ENCODE measurements at places on chromosomes 13 and 19. TPM values are rescaled to one million over a fixed set of nuclear protein-coding genes. Genes with fewer than 3 reads are reported as not detected.

The OXGR1 gene
- total RNA-seq: not detected

GRCh38 chr19:57841122-57841763 is 8.4 kb upstream of the ZNF587 start:
- DNase-seq: no peak

The ZNF555 gene
- total RNA-seq: 8.7 TPM

DNA sequence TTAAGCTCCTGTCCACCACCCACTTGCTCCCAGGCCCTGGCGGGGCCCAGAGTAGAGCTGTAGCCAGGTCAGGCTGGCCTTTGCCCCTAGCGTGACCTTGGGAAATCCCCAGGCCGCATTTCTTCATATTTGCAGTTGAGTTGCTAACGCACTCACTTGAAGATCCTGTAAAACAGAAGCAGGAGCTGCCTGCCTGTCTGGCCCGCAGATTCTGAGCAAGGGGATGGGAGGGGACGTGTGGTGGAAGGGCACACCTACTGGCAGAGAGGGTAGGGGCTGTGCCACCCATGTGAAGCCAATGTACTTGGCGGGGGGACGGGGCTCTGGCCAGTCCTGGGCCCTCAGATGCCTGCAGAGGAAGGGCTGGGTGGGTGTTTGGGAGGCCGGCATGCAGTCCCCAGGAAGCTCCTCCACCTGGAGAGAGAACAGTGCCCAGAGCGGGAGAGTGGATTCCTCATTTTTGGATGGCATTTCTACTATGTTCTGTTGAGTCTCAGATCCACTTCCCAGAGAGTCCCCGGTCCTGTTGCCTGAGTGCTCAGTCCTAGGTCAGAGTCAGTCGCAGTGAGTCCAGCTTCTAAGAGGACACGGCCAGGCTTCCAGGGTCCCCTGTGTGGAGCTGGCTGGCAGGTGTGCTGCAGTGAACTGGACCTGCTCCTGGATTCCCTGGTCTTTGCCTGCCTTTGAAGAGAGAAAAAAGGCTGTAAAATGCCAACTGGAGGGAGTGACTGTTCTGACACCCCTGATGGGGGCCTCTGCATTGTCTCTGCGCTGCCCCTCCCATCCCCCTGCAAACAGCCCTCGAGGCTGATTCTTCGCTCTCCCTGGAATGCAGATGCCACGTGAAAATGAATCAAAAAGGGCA is 62.9 kb downstream of the GGACT start:
- no peak for DNase-seq

DNA sequence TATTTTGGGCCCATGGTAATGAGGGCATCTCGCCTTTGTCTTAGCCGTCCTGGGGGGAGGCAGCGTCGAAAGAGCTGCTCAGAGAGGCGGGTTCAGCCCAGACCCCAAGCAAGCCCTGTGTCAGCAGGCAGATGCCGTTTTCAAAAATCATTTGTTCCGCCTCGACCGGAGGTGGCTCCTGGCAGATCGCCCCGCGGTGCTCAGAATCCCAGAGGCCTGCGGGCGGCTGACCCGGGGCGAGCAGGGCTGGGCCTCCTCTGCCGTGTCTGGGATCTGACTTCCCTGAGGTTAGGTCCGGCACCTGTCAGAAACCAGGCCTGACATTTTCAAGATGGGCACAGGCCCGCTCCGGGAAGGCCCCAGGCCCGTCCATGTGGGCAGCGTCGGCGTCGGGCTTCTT is 36.1 kb downstream of the CRTC1 start:
- DNase-seq: no peak

GRCh38 chr19:35812220-35813042 is at the start of gene PRODH2:
Gene PRODH2 (minus strand): TSS chr19:35812845. CDS start chr19:35812805, 40 bp downstream.
- DNase-seq: peak; percentile 42

The CCDC106 gene
- total RNA-seq: 13.4 TPM

The PSG2 gene
- total RNA-seq: not detected

DNA sequence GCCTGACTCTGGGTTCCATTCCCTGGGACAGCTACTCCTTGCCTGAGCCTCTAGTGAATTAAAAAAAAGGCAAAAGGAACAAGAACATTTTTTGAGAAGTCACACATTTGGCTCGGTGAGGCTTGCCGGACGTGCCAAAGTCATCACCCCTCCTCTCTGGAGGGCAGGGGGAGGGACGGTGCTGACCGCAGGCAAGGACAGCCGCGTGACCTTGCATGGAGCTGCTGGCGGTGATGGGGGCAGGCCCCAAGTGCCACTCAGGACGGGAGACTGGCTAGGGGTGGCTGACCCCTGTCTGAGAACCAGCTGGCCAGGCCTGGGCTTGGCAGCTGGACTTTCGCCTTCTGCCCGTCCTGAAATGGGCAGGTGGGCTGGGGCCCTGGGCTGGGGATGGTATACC is 26.4 kb downstream of the MAP2K2 start:
- DNase-seq: no peak

The PVR gene
- 230 TPM for total RNA-seq

The F7 gene
- total RNA-seq: not detected

DNA sequence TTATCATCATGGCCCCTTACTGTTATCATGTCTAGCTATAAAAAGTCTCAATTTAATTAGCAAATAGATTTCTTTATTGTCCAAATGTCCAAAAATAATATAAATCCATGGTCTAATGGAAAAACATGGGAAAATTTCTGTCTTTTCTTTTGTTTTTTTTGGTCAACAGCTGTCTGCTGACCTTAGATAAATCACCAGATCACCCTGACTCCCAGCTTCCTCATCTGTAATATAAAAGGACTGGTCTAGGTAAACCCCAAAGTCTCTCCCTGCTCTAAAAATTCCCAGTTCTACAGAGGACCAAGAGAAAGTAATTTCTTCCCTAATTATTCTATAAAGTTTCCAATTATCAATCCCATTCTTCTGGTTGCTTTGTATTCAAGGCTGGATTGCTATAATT is 30.7 kb upstream of the RCBTB2 start:
- DNase-seq: no peak

- DNase-seq: no peak
Observed at GRCh38 chr19:56933014-56933705, 92.6 kb upstream of the PEG3 start.

GRCh38 chr13:74895042-74895796 is 586.8 kb downstream of the TBC1D4 start:
- DNase-seq: no peak

The NDFIP2 gene
- 68.7 TPM for total RNA-seq

DNA sequence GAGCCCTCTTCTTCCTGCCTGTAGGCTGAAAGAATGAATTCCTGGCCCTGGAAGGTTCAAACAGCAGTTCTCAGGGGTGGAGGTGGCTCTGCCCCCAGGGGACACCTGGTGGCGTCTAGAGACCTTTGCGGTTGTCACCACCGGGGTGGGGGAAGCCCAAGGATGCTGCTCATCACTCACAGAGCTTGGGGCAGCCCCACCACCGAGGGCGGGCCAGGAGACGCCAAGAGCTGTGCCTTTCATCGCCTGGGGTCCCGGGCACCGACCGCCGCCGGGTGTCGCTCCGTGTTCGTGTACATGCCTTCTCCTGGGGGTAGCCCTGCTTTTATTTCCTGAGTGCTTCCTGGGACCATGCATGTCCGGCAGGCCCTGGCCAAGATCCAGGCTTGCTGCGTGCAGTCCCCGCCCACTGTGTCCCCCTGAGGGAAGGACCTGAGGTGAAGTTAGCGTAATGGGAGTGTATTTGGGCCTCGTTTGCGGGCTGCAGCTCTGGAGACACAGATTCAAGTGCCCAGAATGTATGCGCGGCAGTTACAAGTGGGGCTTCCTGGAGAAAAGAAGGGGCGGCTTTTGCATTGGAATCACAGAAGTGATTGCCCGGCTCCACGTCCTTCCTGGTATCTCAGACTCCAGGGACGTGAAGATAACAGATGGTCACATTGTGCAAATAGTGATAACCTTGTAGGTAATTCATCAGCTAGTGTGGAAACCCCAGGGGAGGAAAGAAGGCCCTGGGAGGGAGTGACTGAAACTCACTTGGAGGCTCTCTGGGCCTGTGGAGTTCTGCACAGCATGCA is 7.8 kb downstream of the DOT1L start:
- no peak for DNase-seq

The ZNF530 gene
- 3.8 TPM for total RNA-seq

The KLK10 gene
- total RNA-seq: 0.60 TPM

The PEG3 gene
- 1.0 TPM for total RNA-seq

The DDX49 gene
- 45.0 TPM for total RNA-seq

The FUT2 gene
- total RNA-seq: 1.9 TPM

GRCh38 chr13:102907016-102907756 is 61.4 kb downstream of the ERCC5 start:
- no peak for DNase-seq

DNA sequence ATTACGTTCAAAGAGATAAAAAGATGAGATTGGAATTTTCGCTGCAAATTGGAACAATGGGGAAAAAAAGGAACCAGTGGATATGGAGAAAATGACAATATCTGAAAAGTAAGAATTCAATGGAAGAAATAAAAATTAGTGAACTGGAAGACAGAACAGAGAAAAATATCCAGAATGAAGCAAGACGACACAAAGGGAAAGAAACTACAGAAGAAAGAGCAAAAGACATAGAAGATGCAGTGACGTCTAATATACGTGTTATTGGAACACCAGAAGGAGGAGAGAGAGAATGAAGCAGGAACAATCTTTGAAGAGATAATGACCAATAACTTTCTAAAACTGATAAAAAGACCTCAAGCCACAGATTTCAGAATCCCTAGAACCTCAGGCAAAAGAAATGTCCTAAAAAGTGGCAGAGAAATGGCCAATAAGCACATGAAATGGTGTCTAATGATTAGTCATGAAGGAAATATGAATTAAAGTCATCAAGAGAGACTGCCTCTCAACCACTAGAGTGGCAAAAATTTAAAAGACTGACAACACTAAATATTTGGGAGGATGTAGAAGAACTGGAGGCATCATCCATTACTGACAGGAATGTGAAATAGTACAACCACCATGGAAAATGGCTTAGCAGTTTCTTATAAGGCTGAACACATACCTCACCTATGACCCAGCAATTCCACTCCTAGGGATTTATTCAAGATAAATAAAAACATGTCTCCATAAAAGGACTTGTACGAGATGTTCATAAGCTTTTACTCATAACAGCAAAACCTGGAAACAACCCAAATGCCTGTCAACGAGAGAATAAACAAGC is 56.5 kb downstream of the GADD45B start:
- peak; percentile 33 for DNase-seq

The ZNF30 gene
- total RNA-seq: 4.7 TPM

GRCh38 chr13:64680739-64681138 is 2549.4 kb downstream of the PCDH9 start:
- no peak for DNase-seq

The DPF1 gene
- total RNA-seq: not detected

- DNase-seq: no peak
Observed at GRCh38 chr19:42191330-42191729, 26.1 kb downstream of the DEDD2 start.

DNA sequence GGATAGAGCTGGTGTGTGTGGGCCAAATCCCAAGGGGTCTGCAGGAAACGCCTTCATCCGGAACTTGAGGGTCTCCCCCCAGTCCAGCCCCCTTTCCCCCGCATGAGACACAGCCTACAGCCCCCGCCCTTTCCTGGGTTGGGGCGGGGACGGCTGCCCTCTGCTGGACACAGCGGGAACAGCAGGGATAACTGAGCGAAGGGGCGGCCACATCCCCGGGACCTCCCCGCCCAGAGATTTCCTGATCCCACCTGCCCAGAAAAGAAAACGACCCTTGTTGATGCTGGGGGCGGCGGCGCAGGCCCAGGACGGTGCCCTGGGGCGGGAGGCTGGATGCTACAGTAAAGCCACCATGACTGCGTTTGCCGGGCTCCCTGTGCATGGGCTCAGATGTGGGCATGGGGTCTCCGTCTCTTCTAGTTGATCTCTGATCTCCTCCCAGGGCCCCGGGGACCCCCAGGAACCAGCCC is 14.2 kb downstream of the ONECUT3 start:
- no peak for DNase-seq

The LRRC63 gene
- total RNA-seq: 0.20 TPM

The FFAR1 gene
- total RNA-seq: not detected

- no peak for DNase-seq
Observed at GRCh38 chr13:112245179-112245724, 130.9 kb upstream of the SPACA7 start.

Data from renal cortical epithelial cell (primary cell).